ENCODE measurements at places on chromosomes 2 and 18. TPM values are rescaled to one million over a fixed set of nuclear protein-coding genes. Genes with fewer than 3 reads are reported as not detected.

GRCh38 chr2:44362207-44363015 is 664 bp downstream of the CAMKMT start:
- peak; percentile 93 for DNase-seq

DNA sequence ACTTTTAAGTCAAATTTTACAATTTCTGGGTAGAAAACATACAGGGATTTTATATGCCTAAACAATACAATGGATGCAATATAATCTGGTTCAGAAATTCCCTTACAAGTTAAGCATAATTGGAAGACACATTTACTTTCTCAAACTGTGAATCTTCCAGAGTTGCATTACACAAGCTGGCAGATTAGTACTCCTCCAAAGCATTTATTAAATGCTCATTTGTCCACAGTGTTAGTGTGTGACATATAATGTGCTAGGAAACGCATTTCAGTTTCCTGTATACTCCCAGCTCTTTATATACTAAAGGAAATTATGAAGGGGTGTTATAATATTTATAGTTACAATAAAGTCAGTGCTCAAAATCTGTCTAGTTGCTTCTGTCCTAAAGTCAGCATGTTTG is 239.0 kb upstream of the FIGN start:
- DNase-seq: no peak

DNA sequence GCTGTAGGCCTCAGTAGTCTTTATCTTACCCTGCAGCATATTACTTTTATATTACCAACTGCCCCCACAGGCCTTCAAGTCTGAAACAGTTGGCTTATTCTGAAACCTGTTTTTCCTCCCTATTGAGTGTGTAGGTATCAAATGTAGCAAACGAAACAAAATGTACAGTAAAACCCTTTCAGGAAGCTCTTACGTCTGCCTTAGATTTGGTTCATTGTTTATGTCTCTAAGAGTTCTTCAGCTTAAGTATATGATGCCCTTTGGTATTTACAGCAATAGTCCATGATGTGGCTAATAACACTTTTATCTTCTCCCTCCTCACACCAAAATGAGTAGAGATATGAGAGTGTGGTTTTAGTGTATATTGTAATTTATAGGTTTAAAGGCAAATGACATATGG is 108.8 kb downstream of the DOCK10 start:
- DNase-seq: no peak

DNA sequence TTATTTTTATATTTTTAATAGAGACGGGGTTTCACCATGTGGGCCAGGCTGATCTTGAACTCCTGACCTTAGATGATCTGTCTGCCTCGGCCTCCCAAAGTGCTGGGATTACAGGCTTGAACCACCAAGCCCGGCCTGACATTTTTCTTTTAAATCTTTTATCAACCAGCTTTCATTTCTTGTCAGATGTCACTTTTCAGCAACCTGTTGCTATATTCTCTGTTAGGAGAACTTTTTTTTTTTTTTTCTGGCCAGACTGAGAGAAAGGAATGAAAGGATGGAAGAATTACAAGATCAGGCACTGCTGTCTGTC is 146.3 kb downstream of the TGIF1 start:
- no peak for DNase-seq

- no peak for DNase-seq
Observed at GRCh38 chr2:54663424-54664030, 59.9 kb upstream of the EML6 start.

The IL36A gene
- not detected for total RNA-seq

The CYP27A1 gene
- 24.8 TPM for total RNA-seq

DNA sequence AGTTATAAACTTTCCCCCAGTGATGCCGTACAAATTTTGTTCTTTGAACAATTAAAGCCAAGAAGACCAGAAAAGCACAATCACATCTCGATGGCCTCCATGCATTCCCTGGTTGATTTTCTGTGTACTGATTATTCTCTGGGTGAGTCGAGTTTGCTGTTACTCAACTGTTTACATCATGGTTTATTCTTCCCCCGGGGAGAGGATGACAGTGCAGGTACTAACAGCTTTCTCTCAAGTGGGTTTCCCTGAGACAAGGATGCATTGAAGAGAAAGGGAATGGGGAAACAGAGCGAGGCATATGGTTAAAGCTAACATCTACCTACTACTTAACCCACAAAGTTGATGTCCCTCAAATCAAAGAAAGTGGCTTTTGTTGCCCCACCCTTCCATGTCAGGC is 410.8 kb upstream of the FANCL start:
- DNase-seq: no peak

DNA sequence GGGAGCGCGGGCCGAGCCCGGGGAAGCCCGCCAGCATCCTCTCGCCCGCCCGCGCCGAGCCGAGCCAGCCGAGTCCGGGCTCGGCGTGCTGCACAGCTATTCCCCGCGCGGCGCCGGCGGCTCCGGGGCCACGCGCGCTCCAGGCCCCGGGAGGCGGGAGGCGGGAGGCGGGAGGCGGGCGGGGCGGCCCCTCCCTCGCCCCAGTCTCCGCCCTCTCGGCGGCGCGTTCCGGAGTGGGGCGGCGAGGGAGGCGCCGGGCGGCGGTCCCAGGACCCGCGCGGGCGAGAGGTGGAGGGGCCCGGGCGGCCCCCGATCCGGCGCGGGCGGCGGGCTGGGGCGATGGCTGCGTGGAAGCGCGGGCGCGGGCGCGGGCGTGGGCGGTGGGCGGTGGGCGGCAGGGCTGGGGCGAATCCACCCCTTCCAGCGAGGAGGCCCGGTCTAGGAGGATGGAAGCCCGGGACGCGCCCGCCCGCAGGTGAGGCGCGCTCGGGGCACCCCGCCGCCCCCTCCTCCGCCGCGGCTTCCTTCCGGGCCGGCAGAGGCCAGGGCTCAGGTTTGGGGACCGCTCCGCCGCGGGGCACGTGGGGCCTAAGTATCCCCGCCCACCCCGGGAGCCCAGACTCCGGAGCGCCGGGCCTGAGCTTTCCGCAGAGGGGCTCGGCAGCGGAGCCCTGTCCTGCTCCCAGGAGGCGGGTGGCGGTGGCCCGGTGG is at the start of gene ADCY3:
Gene ADCY3, minus strand, starts transcription at position 140 of the 711 bp plus-strand sequence. CDS start 1,250 bp downstream, outside the sequence.
- no peak for DNase-seq

DNA sequence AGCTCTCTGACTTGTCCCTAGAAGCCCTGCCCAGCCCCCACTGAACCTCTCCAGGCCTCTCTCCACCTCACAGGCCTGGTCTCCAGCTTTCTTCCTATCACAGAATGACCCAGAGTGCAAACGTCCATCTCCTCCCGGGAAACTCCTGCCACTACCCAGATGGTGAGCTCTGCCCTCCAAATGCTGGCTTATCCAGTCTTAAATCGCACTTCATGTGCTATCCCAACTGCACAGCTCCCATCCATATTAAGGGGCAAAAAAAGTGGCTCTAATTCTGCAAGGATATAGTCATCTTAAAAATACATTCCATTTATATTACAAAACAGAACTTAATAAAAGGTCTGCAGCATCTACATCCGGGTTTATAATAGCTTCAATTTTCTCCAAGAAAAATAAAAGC is 70.8 kb upstream of the CDC42EP3 start:
- DNase-seq: no peak

The NEU2 gene
- not detected for total RNA-seq

The DUSP11 gene
- total RNA-seq: 17.0 TPM

The ELMOD3 gene
- 17.9 TPM for total RNA-seq

The DLX2 gene
- total RNA-seq: not detected

DNA sequence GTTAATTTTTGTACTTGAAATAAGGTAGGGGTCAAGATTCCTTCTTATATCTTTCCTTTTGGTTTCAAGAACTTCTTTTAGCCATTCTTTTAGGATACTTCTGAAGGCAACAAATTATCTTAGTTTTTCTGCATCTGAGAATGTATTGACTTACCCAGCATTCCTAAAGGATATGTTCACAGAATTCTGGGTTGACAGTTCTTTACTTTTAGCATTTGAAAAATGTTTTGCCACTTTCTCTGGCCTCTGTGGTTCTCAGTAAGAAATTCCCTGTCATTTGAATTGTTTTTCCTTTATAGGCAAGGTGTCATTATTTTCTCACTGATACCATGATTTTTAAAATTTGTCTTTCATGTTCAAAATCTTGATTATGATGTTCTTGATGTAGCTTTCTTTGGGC is 162.4 kb downstream of the GALNT1 start:
- DNase-seq: no peak

All from esophagus muscularis mucosa (tissue), 4 donors.